ENCODE measurements at places on chromosomes 4 and X.

- no peak for DNase-seq
Measured at GRCh38 chr4:38190717-38191178, 230.6 kb downstream of the PTTG2 start.

DNA sequence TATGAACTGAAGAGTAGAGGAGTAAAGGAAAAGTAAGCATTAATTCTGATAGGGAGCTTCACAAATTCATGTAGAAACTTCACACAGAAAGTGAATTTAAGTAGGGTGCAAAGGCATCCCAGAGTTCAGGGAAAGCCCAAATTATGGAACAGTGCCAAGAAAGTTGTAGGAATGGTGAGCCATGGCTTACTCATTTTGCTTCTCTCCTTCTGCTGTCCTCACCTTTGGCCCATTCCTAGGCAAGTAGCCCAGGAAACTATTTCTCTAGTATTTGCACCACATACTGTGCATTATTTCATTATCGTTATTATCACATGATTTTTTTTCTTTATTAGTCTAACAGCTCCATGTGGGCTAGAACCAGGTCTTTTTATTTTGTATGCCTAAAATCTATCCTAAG lies 34.9 kb upstream of the IL1RAPL1 start:
- no peak for DNase-seq

DNA sequence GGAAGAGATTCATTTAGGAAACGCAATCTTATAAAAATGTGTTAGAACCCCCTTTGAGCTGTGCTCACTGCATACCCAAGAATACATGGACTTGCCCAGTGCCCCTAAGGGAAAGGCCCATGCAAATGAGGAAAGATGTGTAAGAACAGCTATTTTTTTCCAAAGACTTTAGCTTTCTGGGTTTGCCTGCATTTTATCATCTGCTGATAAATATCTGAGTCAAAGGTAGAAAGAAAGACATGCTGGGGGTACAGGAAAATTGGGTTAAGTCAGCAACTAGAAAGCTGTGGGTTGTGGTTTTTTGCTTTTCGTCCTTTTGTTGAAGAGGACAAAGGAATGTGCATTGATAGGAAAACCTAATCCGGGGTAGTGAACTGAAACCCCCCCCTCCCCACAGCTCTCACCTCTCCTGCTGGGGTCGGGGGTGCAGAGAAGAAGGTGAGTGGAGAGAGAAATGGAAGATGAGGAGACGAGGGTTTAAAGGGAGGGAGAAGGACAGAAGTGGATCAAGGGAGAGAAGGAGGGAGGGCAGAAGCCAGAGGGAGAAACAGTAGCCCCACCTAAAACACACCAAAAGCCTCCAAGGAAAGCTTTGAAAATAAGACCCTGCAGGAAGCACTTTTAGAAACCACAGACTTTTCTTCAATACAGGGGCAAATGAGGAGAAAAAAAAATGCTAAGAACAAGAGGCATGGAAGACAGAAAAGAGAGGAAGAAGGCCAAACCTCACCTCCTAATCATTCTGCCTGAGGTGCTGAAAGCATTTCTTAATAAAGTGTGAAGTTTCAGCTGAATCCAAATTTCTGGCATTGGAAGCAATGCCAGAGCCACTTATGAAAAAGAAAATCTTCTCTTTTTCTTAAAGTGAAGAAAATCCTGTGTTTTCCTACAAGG lies 49.3 kb downstream of the KDR start:
- no peak for DNase-seq

DNA sequence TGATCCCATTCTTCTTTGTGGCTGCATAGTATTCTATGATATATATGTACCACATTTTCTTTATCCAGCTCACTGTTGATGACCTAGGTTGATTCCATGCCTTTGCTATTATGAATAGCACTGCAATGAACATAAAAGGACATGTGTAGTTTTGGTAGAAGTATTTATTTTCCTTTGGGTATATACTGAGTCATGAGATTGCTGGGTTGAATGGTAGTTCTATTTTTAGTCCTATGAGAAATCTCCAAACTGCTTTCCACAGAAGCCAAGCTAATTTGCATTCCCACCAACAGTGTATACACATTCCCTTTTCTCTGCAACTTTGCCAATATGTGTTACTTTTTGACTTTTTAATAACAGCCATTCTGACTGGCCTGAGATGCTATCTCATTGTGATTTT lies 278.3 kb downstream of the PCDH18 start:
- DNase-seq = no peak

- DNase-seq = no peak
Measured at GRCh38 chrX:12956704-12957534, 18.0 kb upstream of the TMSB4X start.

DNA sequence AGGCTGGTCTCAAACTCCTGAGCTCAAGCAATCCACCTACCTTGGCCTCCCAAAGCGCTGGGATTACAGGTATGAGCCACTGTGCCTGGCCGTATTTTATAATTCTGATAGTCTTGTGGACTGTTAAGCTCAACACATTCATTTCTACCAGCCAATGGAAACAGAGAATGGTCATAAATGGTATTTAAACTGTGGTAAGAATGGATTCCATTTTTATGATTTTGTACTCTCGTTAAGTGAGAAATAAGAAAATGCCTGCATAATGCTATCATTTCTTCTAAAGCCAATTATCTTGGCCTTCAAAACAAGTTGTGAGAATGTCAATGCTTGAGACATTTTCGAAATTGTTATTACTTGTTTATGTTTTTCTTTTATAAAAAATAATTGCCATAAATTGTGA lies 321.0 kb downstream of the IL15 start:
- no peak for DNase-seq

DNA sequence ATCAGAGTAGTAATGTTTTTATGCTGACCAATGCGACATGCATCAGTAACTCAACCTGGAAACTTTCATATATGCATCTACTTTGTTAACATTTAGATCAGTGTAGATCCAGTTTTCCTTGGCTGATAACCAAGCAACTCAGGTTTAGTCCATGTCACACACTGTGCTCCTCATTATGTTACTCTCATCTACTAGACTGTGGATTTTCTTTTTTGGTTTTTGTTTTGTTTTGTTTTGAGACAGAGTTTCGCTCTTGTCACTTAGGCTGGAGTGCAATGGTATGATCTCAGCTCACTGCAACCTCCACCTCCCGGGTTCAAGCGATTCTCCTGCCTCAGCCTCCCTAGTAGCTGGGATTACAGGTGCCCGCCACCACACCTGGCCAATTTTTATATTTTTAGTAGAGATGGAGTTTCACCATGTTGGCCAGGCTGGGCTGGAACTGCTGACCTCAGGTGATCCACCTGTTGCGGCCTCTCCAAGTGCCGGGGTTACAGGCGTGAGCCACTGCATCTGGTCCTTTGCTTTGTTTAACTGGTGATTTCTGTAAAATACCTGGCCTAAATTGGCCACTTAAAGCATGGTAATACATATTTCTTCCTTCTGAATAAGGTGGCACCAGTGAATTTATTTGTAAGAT lies 48.6 kb downstream of the SMARCAD1 start:
- DNase-seq = no peak

DNA sequence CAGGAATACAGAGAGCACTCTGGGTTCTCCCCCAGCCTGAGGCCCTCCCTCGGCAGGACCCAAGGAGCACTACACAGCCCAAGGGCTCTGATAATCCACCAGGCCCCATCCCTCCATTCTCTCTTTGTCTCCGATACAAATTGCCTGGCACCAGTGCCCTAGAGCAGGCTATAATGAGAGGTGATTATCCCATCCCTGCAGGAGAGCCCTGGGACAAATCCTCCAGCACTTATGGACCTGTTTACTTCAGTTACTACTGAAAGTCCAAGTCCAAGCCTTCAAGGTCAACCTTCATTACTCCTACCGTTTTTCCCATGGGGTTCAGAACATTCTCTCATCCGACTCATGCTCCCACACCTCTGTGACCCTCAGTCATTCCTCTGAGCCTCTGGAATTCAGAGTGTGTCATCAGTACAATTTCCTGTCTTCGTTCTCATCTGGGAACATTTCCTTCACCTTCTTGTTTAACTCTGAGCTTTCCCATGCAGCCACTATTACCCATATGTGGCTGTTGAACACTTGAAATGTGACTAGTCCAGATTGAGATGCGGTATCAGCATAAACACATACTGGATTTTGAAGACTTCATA lies 299.0 kb downstream of the RAPGEF2 start:
- DNase-seq = no peak

DNA sequence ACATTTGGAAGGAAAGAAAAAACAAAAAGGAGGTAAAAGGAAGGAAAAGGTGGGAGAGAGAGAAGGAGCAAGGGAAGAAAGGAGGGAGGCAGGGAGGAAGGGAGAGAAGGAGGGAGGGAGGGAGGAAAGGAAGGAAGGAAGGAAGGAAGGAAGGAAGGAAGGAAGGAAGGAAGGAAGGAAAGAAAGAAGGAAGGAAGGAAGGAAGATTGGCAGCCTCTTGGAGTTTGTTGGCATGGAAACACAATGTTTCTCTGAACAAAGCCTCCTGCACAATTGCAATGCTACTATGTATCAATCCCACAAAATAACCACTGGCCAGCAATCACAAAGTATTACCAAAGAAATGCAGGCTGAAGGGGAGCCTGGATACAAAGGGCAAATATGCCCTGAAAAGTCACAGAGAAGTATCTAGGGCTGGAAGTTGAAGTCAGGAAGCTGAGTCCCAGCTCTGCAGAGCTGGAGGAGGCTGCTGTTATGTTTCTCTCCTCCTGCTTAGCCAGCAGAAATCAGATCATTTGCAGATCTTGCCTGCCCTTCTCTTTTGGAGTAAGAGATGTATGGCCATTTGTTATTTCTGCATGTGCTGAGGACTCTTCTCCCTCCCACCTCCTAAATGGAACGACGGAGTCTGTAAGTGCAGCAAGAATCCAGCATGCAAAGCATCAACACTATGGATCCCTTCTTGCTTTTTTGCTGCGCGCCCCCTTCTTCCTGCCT lies 195.9 kb upstream of the LDB2 start:
- DNase-seq = no peak

- DNase-seq = no peak
Measured at GRCh38 chr4:133808151-133808550, 393.4 kb downstream of the PABPC4L start.

GRCh38 chr4:150799207-150799606 lies 215.9 kb downstream of the LRBA start:
- DNase-seq = no peak

DNA sequence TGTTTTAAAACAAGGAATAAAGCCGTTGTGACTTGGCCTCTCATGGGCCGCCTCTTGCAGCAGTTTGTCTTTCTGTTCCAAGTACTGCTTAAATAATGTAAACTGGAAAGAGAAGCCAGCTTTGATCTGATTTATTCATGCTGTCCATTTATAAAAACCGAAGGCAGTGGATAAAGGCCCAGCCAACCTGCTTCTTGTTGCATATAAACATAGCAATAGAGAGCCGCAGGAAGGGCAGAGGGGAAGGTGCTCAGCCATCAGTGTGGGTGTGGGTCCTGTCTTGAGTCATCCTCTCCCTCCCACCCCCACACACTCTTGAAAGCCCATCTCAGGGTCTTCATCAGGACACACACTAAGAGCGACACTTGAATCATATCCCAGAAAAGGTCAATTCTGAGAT lies 187.9 kb upstream of the FAM9B start:
- no peak for DNase-seq

DNA sequence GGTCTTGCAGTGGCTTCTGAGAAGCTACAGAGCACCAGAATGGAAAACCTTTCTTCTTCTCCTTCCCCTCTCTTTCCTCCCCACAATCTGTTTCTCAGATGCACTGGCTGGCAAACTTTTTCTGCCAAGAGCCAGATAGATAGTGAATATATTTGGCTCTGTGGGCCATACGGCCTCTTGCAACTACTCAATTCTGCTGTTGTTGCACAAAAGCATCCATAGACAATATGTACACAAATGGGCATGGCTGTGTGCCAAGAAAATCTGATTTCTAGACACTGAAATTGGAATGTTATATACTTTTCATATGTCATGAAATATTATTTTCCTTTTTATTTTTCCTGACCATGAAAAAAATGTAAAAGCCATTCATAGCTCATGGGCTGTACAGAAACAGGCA lies 3.1 kb downstream of the PHEX start:
- DNase-seq = no peak

DNA sequence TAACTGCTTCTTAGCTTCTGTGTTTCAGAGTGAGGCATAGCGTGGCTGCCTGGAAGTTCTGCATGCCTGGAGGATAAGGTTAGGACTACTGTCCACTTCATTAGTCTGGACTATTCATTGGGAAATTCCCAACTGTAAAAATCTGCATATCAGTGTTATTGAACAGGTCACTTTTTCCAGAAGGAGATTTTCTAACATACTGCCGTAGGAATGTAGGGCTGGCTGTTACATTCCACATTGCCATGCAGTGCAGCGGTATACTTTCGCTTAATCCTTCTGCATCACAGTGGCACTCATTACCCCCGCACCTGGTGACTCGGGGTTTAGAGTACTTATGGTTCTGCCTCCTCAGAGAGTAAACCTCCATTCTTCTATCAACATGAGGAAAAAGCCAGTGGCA lies 104.6 kb downstream of the NPFFR2 start:
- DNase-seq = no peak

GRCh38 chr4:144579411-144580030 lies 66.4 kb upstream of the HHIP start:
- DNase-seq = no peak

- no peak for DNase-seq
Measured at GRCh38 chrX:14864631-14865030, 8.2 kb downstream of the FANCB start.

DNA sequence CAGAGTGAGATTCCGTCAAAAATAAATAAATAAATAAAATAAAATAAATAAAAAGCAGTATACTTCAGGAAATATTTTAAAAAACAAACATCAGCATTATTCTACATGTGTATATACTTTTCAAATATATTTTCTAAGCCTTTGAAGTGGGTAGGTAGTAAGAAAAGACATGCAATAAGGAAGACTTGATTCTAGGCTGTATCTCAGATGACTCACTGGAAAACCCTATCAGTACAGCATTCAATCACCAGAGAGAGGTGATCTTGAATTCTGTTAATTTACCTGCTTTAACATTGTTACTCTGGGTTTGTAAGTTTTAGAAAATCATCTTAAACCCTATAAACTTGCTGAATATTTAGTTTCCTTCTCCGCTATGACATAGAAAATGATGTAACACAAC lies 106.6 kb upstream of the NAP1L5 start:
- DNase-seq = no peak

GRCh38 chr4:19832411-19832810 lies 419.3 kb upstream of the SLIT2 start:
- no peak for DNase-seq

DNA sequence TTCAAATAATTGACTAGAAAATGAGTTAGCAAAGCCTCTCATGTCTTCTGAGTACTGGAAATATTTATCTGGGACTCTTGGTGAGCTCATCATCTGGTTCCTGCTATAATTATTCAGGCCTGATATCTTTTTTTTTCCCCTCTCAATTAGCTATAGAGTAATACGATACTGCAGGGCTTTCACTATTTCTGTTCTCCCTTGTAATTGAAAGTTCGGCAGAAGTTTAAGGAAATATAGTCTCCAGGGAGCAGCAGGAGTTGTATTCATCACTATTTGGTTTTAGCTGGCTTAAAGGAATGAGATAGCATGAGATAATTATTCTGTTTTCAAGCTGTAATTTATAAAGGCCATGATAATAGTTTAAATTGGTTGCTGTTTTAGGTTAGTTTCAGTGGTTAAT lies 378.6 kb upstream of the EPHA5 start:
- DNase-seq = no peak

All from stimulated activated CD8-positive, alpha-beta memory T cell treated with anti-CD3 and anti-CD28 coated beads, Interleukin-2, amount 100 ng/mL, for 1 hour (primary cell).